ENCODE measurements at places on chromosomes 12 and 14.

DNA sequence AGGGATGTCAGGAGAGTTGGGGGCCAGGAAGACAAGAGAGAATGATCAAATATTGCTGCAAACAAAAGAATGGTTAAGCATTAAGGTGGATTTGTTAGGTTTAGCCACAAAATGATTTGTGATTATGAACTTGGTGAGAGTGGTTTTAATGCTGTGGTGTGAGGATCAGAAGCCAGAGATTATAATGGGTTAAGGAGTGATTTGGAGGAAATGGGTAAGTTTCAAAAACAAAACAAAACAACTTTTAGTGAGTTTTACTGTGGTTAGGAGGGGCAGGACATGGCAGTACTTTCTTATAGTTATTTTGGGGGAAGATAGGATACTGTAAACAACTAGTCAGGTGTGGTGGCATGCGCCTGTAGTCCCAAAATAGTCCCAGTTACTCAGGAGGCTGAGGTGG is 24.0 kb downstream of the DIP2B start:
- no peak for DNase-seq

DNA sequence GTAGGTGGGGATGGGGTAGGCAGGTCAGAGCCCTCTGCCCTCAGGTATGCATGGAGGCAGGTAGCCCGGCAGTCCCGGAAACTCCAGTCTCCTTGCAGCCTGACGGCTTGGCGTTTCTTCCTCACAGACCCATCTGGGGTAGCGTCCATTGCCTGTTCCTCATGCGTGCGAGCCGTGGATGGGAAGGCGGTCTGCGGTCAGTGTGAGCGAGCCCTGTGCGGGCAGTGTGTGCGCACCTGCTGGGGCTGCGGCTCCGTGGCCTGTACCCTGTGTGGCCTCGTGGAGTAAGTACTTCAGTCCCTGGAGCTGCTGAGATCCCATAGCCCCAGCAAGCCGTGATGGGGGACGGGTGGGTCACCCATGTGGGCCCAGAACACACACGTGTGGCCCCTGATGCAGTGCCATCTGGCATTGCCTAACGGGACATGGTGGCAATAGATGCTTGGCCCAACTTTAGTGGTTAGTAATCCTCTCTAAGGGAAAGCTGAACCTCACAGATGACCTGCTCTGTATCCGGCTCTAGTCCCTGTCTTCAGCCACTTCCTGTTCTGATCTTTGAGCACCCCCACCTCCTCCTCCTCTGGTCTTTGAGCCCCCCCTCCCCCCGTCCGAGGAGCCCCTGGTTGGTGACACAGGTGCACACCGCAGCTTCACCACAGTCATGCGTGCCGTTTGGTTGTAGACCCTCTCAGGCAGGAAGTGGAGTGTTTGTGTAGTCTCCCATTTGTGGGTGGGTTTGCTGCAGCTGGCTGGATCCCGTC is 3.7 kb downstream of the SIVA1 start:
- no peak for DNase-seq

DNA sequence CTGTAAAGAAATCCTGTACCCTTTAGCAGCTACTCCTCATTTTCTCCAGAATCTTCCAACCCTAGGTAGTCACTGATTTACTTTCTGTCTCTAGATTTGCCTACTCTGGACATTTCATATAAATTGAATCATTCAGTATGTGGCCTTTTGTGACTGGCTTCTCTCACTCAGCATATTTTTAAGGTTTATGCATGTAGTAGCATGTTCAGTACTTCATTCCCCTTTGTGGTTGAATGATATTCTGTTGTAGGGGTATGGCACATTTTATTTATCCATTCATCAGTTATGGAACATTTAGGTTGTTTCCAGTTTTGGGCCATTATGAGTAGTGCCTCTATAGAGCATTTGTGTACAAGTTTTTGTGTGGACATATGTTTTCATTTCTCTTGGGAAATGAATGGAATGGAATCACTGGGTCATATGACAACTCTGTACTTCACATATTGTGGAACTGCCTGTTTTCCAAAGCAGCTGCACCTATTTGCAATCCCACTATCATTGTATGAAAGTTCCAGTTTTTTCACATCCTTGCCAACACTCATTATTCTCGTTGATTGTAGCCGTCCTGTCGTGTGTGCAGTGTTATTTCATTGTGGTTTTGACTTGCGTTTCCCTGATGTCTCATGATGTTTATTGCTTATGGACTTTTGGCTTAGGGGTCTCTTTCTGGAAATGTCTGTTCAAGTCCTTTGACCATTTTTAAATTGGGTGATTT is 57.2 kb downstream of the ATF7IP start:
- no peak for DNase-seq

DNA sequence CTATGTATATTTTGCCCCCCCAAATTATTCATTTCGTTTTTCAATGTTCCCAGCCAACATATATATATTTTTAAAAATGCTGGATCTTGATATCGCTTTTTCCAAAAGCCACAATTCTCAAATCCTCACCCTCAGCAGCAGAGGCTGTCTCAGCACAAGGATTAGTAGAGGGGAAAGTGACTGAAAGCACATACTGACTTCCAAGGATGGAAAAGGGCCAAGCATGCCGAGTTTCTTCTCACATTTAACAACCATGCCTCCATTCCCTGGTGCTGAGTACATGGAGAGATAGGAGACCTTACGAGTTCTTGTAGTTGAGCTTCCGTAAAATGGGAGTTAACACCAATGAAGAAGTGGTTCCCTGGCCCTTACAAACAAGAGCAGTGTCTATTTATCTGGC is 403.4 kb upstream of the DCN start:
- no peak for DNase-seq

DNA sequence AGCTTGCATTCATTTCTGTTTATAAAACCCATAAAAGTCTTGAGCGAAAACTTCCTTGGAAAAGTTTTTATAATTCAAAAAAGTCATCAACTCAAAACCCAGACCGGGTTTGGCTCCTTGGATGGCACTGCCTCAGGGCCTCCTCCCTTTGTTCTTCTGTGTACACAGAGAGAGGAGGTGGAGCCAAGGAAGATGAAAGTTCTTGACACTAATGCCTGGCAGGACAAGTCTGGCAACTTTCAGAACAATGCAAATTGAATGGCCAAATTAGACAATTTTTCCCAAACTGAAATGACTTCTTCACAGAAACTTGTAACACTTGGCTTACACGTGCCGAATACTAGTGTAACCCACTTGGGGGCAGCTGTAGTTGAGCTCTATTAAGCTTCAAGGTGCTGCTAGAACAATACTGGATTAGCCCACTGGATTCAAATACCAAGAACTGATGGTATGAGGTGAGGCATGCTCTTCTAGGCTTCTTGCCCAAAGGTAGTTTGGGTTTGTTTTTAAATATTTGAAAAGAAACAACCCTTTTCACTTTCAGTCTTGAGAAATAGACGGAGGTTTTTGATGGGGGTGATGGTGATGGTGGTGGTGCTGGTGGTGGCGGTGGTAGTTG is 86.6 kb upstream of the FRMD6 start:
- no peak for DNase-seq

GRCh38 chr12:33639975-33640374 is 200.4 kb upstream of the SYT10 start:
- DNase-seq, result no peak

GRCh38 chr14:100289916-100290606 is 16.2 kb downstream of the SLC25A29 start:
- DNase-seq, result no peak

DNA sequence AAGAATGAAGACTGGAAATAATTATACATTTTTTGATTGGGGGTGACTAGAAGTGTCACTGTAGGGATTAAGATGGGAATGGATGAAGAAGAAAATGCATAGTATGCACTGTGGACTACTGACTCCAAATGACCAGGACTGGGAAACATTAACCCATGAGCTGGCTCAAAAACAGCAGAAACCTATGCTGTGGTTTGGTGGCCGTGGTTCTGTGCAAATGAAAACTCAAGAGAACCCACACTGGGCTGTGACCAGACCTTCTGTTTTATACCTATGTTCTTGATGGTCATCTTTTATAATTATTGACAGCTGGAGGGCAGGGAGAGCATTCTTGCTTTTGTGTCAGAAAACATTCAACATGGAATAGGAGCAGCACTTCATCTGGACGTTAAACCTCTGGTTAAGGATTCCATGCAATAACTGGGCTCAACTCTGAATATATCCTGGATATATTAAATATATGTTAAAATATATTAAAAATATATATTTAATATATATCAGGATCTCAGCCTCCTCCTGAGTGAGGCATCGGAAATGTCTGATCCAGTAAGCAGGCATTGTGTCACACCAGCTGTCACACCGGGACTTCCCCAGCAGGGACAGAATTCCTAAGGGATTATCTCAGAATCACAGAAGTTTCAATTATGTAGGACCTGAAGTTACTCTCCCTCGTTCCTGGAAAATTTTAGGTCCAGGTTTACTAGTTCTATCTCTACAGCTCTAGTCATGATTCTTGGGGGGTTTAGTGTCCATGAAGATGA is 48.5 kb downstream of the BBS10 start:
- no peak for DNase-seq

GRCh38 chr12:104352106-104352713 is 48.7 kb downstream of the EID3 start:
- no peak for DNase-seq

GRCh38 chr12:75087654-75088053 is 122.0 kb downstream of the KCNC2 start:
- peak; percentile 36 for DNase-seq

GRCh38 chr14:44639781-44640385 is 132.8 kb upstream of the FSCB start:
- DNase-seq, result no peak

DNA sequence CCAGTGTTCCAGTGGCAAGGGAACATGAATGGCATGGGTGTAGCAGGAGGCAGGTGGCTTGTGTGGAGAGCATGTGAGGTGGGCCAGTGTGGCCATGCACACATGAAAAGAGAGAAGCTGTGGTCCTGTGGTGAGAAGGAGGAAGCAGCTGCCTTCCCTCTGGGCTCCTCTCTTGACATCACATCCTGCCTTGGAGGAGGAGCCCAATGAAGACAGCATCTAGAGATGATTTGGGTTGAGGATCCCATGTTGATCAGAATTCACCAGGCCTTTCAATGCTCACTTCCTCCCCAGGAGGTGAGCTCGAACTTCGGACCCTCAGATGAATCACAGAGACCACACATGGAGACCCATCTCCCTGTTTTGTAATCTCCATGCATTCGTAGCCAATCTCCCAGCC is 82.6 kb downstream of the LRRC74A start:
- DNase-seq, result no peak

- DNase-seq, result no peak
Measured at GRCh38 chr12:89163918-89164317, 188.4 kb downstream of the DUSP6 start.

GRCh38 chr14:59294662-59294992 is 106.2 kb downstream of the DAAM1 start:
- peak; percentile 79 for DNase-seq

DNA sequence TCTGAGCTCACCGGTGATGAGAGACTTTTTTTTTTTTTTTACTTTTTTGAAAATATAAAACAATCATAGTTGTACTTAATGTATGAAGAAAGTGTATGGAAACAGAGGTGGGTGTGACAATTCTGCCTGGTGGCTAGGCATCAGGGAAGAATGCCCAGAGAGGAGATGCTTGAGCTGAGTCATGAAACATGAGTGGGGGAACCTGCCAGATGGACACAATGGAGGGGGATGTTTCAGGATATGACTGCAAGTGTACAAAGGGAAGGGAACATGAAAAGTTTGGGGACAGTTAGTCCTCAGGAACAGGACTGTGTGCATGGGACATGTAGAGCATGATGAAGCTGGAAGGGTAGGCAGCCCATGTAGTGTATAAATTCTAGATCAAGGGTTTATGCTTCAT is 274.2 kb upstream of the E2F7 start:
- peak; percentile 51 for DNase-seq

DNA sequence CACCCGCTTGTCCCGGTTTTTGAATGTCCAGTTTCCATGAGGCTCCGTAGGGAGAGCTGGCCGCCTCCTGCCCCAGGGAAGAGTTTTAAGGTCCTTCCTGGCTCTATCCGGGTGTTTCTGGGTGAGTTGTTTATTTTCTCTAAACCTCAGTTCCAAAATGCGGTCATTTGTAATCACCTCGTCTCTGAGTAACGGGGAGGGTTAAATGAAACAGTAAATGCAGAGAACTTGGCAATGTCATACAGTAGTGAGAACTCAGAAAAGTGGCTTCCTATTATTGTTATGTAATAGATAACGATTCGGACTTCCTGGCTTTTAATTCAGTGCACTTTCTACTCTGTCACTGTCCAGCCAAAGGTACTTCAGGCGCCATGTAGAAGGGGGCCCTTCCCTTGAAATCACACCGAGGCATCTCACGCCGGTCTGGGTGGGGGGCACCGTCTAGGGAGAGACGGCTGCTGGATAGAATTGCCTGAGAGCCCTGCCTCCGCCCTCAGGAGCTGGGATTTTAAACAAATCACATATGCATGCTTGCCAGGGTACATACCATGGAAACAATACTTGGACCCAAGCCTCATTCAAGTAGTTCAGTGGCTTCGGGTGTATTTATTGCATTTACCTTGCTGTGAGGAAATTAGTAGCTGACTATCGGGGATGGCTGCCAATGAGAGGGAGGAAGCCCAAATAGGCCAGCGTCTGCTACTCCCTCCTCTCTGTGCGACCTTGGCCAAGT is 26.4 kb downstream of the NOS1 start:
- no peak for DNase-seq

GRCh38 chr12:110282300-110282860 is 1.3 kb downstream of the ATP2A2 start:
- peak; percentile 41 for DNase-seq

GRCh38 chr14:99518441-99519346 is 37.5 kb downstream of the CCNK start:
- peak; percentile 39 for DNase-seq

- DNase-seq, result peak; percentile 39
Measured at GRCh38 chr12:105289114-105289904, 41.2 kb upstream of the C12orf75 start.

- peak; percentile 51 for DNase-seq
Measured at GRCh38 chr14:91367173-91368171, 50.1 kb downstream of the CCDC88C start.

DNA sequence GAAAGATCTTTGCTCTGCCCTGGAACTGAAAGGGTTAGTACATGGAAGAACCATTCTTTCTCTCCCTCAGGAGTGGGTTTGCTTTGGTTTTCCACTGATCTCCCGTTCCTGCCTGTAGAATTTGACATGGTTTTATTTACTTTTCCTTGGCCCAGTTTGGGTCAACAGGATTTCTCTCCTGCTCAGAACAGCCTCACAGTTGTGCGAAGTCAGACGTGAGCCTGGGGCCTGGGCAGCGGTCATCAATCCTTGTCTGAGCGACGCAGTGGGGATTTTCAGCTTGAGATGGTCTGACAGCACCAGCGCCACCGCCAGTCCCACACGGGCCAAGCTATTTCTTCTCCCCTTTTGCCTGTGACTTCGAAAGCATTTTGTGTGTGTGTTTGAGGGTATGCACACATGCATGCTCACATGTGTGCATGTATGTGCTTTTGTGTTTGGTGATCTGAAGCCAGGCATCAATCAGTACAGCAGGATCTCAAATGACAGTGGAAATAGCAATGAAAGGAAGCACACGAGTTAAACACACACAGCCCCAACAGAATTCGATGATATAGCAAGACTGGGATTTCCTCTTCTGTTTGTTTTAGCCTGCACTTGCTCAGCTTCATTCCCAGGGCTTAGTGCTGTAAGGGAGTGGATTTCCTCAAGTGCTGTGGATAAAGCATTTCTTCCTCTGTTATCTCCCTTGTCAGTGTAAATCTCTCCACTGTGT is 58.3 kb downstream of the SMOC1 start:
- DNase-seq, result no peak
